PC-3 (cell line): ENCODE measurements at places on chromosomes 7 and 10.

DNA sequence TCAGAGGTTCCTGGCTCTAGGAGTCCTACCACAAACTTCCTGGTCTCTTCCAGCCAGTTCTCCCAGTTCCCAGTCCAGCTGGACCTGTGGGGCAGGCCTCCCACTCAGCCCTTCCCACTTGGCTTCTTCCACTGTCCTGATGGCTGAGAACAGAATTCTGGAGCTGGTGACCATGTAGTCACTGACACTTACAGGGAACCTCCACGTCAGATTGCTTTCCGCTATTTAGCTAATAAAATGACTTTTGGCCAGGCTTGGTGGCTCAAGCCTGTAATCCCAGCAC lies 63.5 kb upstream of the ZRANB1 start:
- peak; percentile 31 for DNase-seq

GRCh38 chr7:30681331-30681797 lies 892 bp downstream of the CRHR2 start:
- no peak for DNase-seq

DNA sequence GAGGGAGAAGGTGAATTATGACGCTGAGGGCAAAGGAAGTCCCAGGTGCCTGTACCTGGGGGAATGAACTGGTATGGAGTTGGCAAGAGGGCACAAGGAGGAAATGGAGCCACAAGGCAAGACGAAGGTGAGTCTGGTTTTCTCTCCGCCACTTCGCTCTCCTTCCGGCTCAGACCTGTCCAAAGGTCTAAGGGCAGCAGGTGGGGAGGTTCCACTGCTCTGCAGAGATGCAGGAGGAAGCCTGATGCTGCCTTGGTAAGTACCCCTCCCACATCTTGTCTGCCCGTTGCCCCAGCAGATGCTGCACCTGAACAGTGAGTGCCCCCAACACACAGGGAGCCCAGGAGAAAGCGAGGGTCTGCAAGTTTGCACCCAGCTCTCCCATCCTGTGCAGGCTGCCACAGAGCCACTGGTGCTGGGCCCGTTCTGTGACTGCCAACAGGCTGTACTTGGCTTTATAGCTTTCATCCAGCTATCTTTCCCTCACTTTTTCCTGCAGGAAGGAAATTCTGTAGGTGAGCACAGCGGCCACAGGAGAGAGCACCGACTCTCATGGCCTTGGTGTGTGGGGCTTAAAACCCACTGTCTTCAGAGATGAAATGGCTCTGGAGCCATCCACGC lies 235.2 kb downstream of the COBL start:
- DNase-seq = no peak

GRCh38 chr7:71364551-71364950 lies 232.6 kb downstream of the GALNT17 start:
- no peak for DNase-seq

DNA sequence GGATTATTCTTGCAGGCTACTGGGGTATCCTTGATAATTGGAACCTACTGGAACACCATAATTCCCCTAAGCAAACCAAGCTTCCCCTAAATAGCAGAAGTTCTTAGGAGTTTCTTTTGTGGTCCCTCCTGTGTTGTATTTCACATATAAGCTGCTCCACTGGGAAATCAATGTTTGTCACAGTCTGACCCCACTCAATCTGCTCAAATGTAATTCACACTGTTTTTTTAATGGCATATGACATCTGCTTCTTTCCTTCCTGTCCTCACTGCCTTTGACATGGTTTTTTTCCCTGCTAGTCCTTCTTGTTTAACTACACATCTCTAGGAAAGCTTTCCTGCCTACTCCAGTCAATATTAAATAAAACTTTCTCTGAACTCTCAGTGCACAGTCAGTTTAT lies 1.8 kb upstream of the PTPRZ1 start:
- DNase-seq = no peak

- peak; percentile 56 for DNase-seq
Observed at GRCh38 chr10:64113792-64114191, 592.6 kb downstream of the REEP3 start.

DNA sequence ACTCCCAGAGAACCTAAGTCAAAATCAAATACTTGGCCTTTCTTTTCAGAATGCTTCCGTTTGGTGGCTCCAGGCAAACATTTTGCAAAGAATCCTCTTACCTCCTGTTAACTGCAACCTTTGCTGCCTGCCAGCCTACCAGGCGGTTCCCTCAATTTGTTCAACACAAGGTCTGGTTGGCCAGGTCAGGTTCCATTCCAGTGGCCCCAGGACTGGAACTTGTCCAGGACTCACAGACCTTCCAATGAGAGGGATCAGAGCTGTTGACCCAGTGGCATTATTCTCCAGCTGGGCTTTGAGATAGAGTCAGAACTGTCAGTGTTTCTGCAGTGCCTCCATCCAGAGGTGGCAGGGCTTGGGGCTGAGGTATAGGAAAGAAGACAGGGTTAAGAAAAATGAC lies 137.0 kb downstream of the NEUROD6 start:
- no peak for DNase-seq

- DNase-seq = peak; percentile 19
Observed at GRCh38 chr10:60280475-60280874, 109.2 kb downstream of the ANK3 start.

DNA sequence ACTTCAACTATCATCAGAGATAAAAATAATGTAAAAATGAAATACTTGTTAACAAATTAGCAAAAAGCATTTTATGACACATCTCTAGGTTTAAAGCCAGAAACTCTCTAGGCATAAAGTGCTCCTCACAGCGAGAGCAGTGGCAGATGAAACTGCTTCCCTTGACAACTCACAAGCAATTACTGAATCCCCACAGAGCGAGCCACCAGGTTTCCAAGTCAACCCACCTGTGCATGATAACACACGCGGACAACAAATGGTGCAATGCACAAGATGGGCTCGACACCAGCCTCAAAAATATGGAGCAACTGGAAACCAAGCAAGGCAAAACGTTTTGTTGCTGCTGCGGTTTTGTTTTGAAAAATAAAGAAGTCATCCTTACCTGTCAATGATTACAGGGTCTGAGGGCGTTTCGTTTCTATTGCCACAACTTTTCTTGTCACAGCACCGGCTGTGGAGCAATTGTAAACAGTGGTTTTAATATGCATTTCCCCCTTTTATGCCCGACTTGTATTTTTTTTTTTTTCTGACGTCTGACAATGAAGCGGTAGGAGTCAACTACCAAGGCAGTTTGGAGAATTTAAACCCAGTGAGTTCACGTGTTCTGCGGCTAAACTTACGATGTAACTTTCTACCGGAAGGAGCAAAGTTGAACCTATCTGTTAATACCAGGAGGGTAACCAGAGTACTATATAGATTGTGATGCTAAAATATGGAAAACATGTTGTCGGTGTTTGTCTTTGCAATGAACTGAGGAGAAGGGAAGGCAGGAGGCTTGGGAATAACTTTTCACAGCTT lies 7.0 kb downstream of the EBF3 start:
- no peak for DNase-seq

- DNase-seq = no peak
Observed at GRCh38 chr10:31129880-31130405, 98.3 kb upstream of the ZNF438 start.

GRCh38 chr10:94205396-94205831 lies 157.3 kb downstream of the NOC3L start:
- DNase-seq = no peak

DNA sequence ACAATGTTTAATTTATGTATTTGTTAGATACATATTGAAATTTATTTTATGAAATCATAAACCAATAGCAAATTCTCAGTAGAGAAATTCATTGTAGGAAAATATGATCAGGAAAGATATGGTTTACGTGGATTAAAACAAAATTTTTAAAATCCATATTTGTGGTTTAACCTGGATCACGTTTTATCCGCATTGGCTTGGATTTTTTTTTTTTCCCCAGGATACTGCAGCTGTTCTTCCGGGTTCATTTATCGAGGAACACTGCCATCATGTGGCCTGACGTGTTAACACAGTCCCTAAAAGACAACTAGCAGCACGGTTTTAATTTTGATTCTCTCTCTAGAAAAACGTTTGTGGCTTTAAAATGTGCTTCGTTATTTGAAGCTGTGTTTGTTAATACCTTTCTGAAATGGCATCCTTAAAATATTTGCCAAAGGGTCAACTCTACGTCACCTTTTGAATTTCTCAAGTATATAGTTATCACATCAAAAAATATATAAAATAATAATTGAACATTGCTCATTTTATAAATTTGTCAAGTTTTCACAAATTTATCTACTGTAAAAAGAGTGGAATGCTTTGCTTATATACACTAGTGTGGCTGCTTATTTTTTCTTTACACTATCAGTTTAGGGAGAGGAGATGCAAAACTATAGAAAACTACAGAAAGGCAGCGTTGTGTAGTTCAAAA lies 8.7 kb upstream of the ASB4 start:
- peak; percentile 76 for DNase-seq

DNA sequence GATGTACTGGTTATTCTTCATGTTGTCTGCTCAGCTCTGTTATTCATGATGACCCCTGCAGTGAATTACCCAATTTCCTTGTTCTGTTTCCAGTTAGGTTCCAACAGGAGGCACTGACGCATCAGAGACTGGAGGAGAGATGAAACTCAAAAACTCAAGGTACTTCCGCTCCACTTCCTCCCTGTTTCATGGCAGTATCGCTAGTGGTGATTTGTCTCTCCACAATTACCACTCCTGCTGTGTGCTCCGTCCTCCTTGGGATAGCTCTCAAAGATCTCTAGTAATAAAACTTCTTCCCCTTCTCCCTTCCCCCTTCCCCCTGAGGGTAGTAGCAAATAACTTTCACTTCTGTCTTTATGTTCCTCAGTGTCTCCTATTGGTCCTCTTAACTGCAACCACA lies 107.4 kb upstream of the ABCB5 start:
- peak; percentile 12 for DNase-seq

DNA sequence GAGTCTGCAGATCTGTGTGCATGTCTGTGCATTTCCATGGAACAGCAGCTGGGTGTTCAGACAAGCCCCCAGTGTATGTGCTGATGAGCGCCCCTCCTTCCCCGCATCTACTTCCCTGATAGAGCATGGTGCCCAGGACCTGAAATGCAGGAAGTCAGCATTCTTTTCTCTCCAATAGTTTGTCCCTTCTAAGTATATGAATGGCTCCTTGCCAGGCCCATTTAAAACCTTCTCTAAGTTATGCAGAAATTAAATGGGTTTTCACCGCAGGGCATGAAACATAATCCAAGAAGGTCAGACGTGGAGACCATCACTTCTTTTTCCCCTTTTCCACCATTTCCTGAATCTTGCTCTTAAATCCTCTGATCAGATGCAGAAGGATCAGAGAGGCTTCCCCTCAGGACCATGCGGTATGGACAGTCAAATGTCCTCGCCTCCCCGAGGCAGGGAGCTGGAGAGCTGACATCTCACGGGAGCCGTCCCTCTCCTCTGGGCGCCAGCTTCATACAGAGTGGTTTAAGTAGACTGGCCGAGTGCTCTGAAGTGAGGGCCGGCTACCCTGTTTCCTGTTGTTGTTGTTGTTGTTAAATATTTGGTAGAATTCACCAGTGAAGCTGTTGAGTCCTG lies 155.3 kb downstream of the C10orf105 start:
- DNase-seq = no peak

DNA sequence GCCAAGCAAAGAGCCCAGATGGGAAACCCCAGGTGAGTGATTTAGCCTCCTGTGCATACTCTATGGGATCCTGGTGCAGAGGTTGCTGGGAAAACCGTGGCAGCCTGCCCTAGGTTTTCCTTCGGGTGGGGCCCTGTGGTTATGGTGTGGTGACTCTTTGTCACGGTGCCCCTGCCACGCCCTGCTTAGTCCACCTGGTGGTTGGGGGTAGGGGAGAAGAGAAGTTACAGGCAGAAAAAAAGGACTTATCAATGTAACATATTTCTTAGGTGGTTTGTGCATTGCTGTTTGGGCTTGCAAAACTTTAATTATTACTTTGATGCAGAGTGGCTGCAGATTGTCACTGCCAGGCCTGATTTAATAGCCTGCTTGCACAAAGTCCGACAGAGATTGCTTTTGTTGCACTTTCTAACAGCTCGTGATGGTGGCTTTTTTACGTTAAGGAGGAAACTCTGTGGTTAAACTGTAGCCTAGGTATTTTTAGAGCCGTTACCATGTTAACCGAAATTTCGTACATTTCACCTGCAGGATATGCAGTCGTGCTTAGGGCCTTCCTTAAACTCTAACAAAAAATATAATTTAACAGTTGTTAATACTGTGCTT lies 197.4 kb downstream of the RNLS start:
- no peak for DNase-seq

GRCh38 chr10:122019414-122019975 lies 30.5 kb downstream of the TACC2 start:
- DNase-seq = peak; percentile 60

GRCh38 chr10:96252730-96253129 lies 18.6 kb downstream of the BLNK start:
- no peak for DNase-seq

- DNase-seq = no peak
Observed at GRCh38 chr10:103083266-103083976, 109.7 kb downstream of the NT5C2 start.

DNA sequence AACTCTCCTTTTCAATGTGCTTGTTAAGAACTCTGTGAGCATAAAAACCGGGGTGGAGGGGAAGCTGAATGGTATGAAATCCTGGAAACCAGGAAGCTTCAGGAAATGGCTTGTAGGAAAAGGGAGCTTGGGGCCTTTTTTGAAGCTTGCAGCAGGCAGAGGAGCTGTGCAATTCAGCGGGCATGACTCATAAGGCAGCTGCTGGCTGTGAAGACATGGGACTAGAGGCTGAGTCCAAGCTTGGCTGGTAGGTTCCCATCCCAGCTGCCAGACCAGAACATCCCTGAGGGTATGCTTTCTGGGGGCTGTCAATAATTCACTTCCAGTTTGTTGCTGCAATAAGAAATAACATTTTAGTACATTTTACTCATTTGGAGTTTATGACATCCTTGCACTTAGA lies 36.8 kb upstream of the CDC14C start:
- DNase-seq = peak; percentile 32

GRCh38 chr7:36928311-36928710 lies 204.0 kb upstream of the AOAH start:
- no peak for DNase-seq
